ENCODE measurements at places on chromosomes 5 and 9.

DNA sequence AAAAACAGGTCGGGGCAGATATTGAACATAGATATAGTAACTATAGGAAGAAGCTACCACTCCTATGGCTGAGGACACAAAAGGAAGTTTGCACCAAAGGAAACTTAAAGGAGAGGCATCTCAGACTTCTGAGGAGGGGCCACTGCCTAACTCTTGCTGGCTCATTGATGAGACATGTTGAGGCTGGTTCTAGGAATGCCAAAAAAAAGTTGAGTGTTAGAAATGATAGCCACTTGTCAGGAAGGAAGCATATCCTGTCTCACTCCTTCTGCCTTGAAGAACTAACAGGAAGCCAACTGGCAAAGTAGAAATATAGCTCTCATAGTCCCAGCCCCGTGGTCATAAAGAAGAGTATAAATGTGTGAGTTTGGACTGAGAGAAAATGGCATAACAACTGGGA lies 23.3 kb upstream of the STOM start:
- no peaks in the 10 kb centered on the region for H3K27me3 ChIP-seq
- no peak for DNase-seq
- H3K36me3 ChIP-seq, result no peaks in the 10 kb centered on the region

DNA sequence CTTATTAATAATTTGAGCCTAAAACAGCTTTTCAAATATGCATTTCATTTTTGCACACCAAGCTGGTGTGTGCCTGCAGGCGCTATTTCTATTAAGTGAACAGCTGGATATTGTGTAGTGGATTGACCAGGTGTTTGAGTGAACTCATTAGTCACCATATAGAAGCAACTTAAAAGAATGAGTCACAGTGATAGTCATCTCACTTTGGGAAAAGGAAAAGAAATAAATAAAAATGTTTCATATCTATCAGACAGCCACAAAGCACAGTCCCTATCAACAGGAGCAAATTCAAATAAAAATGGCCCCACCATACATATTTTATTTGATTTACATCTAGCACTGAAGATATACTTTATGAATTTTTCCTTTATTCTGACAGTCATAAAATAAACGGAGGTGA lies 456.5 kb upstream of the CDH9 start:
- H3K4me3 ChIP-seq, result no peak overlapping the region
- no peak overlapping the region for H3K27ac ChIP-seq
- H3K36me3 ChIP-seq, result no peaks in the 10 kb centered on the region
- no peak for DNase-seq

GRCh38 chr9:85172001-85172978 lies 502.8 kb downstream of the NTRK2 start:
- H3K4me1 ChIP-seq, result no peaks in the 10 kb centered on the region
- peaks cover 10% of the 10 kb centered on the region for H3K27me3 ChIP-seq
- no peaks in the 10 kb centered on the region for H3K36me3 ChIP-seq
- no peak overlapping the region for H3K27ac ChIP-seq
- DNase-seq, result no peak

DNA sequence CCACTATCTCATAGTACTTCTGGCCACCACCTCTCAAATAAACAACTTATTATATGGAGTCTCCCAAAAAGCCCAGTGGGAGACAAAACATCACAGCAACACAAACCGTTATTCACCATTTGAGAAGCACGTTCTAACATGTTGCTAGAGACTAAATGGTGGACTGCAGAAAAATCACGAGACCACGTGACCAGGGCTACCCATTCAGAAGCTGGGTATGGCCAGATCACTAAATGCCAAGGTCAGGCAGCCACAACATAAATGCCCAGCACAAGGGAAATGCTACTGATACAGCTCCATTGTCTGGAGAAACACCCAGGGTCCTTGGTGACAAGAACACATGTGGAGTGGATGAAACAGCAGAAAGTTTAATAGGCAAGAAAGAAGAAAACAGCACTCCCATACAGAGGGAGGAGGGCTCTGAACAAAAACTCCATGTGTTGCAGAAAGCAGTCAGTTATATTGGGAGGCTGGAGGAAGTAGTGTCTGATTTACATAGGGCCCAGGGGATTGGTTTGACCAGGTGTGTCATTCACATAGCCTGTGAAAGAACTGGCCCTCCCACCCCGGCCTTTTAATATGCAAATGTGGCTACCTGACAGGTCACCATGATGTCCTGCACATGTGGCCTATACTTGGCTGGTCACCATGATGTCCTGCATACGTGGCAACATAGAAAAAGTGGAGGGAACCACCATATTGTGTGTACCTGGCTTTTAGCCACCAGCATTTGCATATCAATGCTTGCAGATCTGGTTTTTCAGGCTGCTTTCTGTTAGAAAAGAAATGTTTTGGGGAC lies 97.2 kb downstream of the TRIM36 start:
- no peak overlapping the region for H3K4me3 ChIP-seq
- peaks cover 40% of the 10 kb centered on the region for H3K27me3 ChIP-seq
- DNase-seq, result no peak
- peaks cover 3% of the 10 kb centered on the region for H3K36me3 ChIP-seq

- H3K4me3 ChIP-seq, result no peak overlapping the region
- peaks cover 21% of the 10 kb centered on the region for H3K4me1 ChIP-seq
- peak overlapping the region; percentile 74 for H3K27ac ChIP-seq
- no peaks in the 10 kb centered on the region for H3K27me3 ChIP-seq
- no peak for DNase-seq
These were observed 42.3 kb downstream of the FAM78A start for GRCh38 chr9:131233995-131234394.

All from activated naive CD8-positive, alpha-beta T cell treated with anti-CD3 and anti-CD28 coated beads for 36 hours (primary cell).